Fibroblast of villous mesenchyme (primary cell): ENCODE measurements at places on chromosomes 7 and 10.

GRCh38 chr7:126790763-126791162, 462.0 kb downstream of the GRM8 start:
- no peak for DNase-seq

DNA sequence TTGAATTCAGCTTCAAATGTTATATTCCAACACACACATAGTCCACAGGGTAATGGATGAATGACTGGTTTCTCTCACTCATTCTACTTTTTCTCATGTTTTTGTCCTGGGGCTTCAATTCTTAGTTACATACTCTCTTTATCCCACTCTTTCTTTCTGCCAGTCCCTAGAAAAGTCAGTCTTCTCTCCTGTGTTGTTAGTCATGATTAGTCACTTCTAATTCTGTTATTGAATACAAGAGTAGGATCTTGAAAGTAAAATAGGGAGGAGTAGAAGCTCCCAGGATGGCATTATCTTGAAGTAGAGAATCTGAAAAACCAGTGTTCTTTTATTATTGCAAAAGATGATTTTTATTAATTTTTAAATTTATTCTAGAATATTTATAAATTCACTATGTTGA, 45.5 kb upstream of the CALCR start:
- DNase-seq: no peak

- DNase-seq: no peak
These were observed 63.9 kb downstream of the INSYN2A start for GRCh38 chr10:127132451-127132850.

DNA sequence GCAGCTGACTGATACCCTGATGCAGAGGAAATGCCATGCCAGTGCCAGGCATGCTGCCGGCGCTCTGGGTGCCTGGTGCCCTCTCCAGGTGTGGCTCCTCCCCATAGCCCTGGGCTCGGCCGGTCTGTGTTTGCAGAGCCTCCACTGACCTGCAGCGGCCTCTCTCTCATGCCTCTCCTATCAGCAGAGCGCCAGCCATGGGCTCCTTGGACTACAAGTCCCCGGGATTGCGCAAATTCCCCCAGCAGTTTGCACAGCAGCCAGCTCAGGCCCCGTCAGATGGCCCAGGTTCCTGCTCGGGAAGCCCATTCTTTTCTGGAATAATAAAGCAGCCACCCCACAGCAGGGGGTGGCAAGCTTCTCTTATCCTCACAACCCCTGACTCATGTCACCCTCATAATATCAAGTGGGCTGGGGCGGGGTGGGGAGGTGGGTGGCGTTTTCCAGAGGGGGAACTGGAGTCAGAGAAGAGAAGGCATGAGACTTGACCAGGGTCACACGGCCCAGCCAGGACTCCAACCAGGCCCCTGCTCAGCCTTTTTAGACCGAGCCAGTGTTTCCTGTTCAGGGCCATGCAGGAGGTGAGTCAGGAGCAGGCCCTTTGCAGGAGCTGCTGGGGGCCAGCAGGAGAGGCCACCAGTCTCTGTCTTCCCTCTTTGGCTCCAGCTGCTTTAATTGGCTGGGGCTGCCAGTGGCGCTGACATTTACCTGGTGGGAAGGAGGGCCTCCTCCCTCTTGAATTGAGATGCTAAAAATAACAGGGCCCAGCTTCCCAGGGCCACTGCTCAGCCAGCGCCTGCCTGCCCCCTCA, 58.6 kb downstream of the ZMIZ1 start:
- peak; percentile 91 for DNase-seq

GRCh38 chr10:37379991-37380390, 254.6 kb downstream of the ANKRD30A start:
- DNase-seq: no peak

DNA sequence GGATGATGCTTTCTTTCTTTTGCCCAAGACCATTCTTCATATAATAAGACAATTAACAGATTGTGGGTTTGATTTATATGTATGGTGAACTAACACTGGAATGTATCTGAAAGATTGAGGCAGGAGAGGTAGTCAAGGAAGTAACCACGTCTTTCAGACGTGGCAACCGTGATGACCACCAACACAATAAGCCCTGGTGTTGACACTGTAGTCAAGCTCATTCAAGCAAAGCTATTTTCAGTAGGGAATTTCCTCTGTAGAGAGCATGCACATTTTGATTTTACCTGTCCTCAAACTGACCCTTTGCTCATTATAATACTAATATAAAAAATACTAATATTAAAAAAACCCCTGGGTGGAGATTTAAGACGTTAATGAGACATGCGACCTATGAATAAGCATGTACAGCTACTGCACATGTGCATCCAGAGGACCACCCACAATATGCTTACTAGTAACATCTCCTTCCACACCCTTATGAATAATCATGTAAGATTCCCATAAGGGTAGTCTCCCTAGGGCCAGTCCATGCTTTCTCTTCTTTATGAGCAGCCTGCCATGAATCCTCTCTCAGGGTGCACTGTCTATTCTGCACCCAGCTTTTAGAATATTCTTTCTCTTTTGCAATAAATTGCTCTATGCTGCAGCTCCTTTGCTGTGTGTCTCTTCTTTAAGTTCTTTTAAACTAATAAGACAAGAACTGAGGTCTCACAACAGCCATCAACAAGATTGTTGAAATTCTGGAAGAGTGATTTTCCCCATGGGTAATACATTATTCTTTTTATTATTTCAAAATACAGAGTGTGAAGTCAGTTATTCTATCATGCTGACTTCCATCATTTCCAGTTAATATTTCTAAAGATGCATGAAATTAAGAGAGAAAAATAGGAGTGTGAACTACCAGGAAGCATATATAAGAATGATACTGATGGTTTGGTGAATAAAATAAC, 151.3 kb upstream of the NPVF start:
- DNase-seq: no peak

DNA sequence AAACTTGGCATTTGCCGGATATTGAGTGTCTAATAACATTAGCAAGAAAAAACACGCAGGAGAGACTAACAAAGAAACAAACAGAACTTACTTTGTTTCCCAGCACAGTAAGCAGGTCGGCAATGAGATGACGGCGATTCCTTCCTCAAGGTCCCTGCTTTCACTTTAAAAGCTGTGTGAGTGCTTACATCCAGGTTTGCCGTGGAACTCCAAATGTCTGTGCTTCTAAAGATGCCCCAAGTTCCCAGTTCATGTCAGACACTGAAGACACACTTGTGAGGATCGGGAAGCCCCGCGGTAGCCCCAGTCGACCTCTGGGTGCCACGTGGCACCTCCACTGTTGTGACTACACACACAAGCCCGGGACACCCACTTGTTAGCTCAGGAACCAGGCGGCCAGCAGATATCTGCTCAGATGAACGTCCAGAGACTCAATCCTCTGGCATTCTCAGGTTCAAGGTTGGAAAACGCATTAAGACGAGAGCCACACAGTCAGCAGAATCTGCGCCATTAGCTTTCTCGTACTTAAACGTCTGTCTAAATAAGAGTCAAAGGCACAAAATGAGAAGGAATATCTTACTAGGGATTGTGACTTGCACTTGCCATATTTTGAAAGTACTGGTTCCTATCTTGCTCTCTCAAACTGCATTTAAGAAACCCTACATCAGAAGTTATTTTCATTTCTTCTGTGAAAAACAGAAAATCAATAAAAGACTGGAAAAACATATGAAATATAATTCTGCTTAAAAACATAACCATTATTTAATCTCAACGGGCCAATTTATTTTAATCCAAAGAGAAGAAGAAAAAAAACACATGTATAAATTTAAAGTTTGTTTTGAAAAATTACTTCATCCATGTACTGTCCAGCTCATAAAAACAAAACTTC, 207.6 kb upstream of the KLF14 start:
- DNase-seq: peak; percentile 84

GRCh38 chr7:133064082-133064820, 17.6 kb downstream of the CHCHD3 start:
- no peak for DNase-seq

DNA sequence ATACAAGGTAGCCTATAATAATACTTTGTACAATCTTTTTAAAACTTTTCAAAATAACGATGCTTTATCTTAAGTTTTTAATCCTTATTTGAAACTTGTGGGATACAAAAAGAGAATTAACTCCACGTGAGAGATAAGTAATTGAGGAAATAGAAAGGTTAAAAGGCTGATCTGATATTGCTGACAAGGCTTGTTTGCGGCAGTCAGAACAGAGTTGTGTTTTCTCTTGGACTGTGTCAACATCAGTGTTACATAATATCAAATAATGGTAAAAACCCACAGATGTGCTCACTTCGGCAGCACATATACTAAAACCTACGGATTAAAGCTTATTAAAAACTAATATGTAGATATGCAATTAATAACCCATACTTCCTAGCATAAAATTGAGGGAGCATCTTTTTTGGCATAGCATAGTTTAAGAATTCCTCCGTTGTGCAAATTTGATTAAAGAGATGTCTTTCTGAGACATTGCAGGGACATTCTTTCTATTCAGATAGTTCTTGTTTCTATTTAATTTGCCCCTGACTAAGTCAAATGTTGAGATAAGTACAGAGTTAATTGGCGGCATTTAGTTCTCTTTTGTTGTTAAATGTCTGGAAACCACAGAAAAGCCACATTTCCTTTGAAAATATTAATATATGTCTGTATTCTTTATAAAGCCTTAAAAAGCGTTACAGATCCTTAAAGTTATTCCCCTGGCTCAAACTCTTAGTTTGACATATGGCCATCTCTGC, 63.3 kb downstream of the FAM185A start:
- peak; percentile 45 for DNase-seq

DNA sequence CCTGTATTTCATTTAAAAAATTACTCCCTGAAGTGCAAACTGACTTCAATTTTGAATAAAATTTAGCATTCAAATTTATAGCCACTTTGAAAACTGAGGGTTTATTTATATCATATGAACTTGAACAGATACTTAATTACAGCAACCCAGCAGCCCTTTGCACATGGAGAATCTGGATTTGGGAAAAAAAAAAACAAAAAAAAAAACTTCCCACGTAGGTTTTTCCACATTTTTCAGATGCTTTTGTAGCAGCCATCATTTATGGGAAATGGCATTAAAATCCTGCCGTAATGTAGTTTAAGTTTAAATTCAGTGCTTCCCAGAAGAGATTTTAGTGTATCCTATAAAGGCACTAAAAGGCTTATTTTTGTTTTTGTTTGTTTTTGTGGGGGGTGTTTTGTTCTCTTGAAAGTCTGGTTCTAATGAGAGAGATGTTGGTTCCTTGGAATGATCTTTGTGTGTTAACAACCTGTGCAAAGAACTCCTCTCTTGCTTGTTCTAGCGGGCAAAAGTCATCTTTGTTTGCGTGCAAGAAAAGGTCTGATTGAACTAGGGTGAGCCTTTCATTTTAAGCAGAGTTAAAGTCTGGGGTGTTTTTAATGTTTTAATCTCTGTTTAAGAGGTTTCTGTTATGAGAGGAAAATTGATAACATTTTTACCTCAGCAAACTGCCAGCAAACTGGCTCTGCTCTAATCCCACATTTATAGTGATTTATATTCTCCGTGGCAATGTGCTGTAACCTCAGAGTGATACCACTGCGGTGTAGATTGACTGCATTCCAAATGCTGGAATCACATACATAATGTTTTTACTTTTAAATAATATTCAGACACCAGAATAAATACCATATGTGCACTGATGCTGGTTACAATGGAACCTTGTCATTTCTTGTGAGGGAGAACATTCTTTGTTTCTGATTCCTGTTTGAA, 105.5 kb downstream of the WNT2 start:
- peak; percentile 95 for DNase-seq

GRCh38 chr10:89852872-89853271, 151.5 kb downstream of the KIF20B start:
- no peak for DNase-seq

GRCh38 chr10:30527623-30528428, 93.8 kb downstream of the MAP3K8 start:
- DNase-seq: no peak

GRCh38 chr7:69187824-69188333, 410.4 kb upstream of the AUTS2 start:
- DNase-seq: no peak

GRCh38 chr10:125127110-125127509, 33.3 kb downstream of the CTBP2 start:
- no peak for DNase-seq

GRCh38 chr10:111127081-111127848, 50.4 kb downstream of the ADRA2A start:
- DNase-seq: no peak

GRCh38 chr10:63258920-63259678, 126.0 kb downstream of the NRBF2 start:
- DNase-seq: peak; percentile 26
